ENCODE measurements at places on chromosomes 13 and 19.

DNA sequence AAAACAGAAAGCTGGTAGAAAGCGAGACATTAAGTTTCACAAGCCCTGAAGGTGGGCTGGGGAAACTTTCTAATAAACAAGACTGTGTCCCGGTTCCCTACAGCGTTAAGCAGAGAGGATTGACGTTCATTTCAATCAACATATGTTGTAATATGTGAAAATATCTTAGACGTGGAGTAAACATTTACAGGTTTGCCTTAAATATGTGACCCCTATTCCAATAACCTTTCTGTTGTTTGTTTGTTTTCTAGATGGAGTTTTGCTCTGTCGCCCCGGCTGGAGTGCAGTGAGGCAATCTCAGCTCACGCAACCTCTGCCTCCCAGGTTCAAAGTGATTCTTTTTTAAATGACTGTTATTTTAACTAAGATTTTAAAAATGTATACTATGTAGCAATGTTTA is 526.2 kb downstream of the SUCLA2 start:
- DNase-seq, result no peak

DNA sequence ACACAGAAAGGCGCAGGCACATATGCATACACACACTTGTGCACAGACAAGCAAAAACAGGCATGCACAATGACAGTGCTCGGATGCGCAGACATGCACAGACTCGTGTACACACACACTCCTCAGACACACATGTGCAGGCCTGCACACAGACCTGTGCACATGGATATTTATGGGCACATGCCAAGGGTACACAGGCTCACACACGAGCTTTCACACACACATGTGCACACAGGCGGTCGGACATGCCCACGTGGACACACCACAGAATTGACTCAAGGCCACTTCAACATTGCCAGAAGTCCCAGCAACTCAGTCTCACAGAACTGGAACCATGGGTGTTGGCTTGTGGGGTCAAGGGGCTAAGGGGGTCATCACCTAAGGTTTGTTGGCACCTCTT is 206.8 kb downstream of the URI1 start:
- DNase-seq, result no peak

- DNase-seq, result no peak
Measured at GRCh38 chr13:39938596-39938995, 283.1 kb downstream of the COG6 start.

GRCh38 chr19:33175156-33175782 is 18.9 kb upstream of the LRP3 start:
- no peak for DNase-seq

DNA sequence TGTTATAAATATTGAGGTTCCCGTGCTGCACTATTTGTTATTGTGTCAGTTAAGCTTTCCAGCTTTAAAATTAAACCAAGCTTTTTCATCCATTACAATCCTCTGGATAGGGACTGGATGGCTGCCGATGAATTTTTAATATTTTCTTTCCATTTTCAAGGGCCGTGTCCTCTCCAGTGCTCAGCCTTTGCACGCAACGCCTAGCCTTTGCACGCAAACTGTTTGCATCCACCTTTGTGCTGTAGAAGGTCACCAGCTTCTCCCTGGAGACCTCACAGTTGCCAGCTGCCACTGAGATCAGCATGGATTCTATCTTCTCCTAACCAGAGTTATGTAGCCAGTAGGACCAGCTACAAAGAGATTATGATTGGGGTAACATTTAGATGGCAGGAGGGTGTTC is 240.5 kb downstream of the SLC7A1 start:
- DNase-seq, result no peak

GRCh38 chr19:49712397-49712859 is 21.5 kb downstream of the CPT1C start:
- no peak for DNase-seq

GRCh38 chr19:42242069-42242511 is 312 bp downstream of the GSK3A start:
- no peak for DNase-seq

- no peak for DNase-seq
Measured at GRCh38 chr19:45975306-45976070, 1.8 kb upstream of the NOVA2 start.
